NCI-H146 (cell line): ENCODE measurements at places on chromosomes 4 and X.

DNA sequence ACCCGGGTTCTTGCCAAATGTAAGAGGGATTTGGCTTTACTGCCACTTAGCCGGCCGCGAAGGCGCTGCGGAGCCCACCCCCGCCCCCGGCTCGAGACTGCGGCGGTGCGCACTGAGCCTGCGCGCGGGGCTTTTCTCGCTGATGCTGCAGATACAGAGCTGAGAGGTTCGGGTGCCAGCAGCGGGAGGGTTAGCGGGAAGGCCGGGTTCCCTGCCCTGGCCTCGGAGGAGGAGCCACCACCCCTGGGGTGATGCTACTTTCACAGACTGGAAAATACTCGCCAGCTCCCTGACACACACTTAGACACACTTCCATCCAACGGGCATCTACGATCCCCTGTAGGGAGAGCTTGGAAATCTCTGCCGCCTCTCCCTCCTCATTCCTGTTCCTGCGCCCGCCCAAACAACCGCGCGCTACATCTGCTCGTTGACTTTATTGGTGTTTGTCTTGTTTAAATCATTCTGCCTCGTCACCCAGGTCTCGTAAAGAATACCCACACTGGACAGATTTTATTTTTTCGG is 2.1 kb upstream of the PCDH7 start:
- DNase-seq, result peak; percentile 80

DNA sequence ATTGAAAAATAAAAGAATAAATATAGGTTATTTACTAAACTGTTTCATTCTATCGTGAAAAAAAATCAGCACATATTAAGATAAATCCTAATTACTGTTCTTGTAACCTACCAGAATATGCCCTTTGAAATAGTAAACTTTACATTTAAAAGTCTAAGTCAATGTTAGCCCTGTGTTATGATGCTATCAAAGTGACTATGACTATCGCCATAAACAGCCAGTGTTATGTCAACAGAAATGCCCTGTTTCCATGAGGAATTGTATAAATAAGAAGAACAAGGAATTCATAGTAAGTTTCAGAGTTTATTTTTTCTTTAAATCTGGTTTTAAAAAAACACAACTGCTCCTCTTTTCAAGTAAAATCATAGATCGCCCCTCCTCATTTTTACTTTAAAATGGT is 11.4 kb downstream of the NR3C2 start:
- DNase-seq, result no peak

DNA sequence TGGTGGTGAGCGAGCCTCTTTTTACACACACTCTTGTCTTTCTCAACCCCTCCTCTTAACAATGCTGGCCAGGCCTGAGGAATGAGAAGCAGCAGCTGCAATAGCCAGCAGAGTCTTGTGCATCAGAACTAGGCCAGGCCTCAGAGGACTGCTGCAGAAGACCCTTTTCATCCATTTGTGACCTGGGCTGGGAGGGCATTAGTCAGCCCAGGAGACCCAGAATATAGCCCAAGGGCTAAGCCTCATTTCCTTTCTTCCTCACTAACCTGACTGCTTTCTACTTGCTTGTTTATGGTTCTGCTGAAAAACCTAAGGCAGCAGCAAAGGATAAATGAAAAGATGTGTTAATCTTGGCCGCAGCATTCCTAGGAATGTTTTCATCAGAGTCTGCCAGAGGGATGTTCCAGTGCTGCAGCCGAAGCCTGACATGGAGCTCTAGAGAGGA is 254.7 kb upstream of the AR start:
- DNase-seq, result no peak

GRCh38 chr4:40466789-40467188 is 131.7 kb downstream of the CHRNA9 start:
- no peak for DNase-seq

- DNase-seq, result no peak
These were observed 27.6 kb downstream of the ANXA5 start for GRCh38 chr4:121669163-121669550.
